ENCODE measurements at places on chromosomes 5 and 9.

- no peak for DNase-seq
These were observed 138.6 kb upstream of the RAD23B start for GRCh38 chr9:107144475-107144874.

- no peak for DNase-seq
These were observed 12.3 kb downstream of the SARDH start for GRCh38 chr9:133725886-133726285.

DNA sequence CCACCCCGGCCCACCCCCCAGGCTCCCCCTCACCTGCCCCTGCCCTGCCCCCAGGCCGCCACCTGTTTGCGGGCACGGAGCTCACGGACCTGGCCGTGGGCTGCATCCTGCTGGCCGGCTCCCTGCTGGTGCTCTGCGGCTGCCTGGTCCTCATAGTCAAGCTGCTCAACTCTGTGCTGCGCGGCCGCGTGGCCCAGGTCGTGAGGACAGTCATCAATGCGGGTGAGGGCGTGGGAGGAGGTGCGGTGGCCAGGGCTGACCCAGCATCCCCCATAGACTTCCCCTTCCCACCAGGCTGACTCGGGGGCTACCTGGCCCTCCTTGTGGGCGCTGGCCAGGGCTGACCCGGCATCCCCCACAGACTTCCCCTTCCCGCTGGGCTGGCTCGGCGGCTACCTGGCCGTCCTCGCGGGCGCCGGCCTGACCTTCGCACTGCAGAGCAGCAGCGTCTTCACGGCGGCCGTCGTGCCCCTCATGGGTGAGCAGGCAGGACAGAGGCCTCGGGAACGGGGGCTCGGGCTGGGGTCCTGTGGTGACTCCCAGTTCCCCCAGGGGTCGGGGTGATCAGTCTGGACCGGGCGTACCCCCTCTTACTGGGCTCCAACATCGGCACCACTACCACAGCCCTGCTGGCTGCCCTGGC lies 3.5 kb downstream of the SLC34A3 start:
- no peak for DNase-seq

DNA sequence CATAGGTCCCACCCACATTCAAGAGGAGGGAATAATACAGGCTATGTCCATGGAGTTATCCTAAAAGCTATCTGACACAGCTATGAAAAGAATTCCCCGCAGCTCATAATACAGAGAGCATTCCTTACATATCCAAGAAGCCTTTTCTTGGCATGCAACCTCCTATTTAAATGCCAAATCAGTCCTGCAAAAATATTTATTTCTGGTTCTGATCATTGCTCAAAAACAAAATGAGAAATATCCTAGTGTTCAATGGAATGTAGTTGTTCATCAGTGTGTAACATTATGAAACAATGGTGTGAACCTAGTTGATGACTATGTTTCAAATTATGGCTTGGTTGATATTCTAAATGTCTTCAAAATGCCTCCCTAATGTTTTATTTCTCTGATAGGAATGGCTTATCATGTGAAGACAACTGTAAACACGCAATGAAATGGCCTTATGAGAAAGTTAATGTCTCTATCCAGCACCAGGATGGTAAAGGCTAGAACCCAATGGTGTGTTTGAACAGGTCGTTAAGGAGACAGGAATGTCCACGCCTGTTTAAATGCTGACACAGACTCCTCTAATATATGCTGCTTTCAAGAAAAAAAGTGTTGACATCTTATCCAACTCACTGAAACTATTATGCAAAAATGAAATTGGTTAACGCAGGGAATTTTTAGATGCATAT lies 126.7 kb upstream of the CDH6 start:
- DNase-seq, result no peak

GRCh38 chr9:33449715-33450114 lies 2.3 kb upstream of the AQP3 start:
- no peak for DNase-seq

GRCh38 chr5:73321757-73322436 lies 126.7 kb downstream of the FOXD1 start:
- no peak for DNase-seq

DNA sequence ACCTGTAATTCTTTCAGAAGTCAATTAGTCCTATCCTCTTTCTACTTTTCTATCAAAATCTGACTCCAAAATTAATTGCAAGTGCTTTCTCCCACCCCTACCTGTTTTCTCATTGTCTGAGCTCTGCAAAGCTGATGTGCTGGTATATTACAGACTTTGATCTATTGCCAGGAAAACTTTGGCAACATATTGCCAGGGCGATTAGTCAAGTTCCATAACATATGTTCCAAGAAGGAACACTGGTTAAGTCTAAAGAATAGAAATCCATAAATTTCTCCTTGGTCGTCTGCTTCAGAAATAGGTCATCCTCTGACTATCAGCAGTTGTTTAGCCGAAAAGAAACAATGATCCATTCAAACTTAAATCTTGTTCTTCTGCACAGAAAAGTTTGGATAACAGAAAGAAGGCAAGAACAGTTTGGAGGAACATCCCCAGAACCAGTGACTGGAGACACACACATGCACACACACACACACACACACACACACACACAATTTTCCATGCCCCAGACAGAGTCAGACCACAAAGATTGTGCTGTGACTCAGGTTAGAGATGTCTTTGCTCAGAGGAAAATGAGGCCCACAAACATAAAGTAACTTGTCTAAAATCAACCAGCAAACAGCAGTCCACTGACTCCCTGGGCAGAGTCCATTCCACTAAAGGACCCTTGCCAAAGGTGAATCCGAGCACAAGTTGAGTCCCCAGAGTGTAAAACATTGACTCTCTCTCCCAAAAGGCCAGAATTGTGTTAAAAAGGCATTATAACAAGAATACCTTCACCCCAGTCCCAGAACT lies 202.1 kb downstream of the DEPDC1B start:
- no peak for DNase-seq

- no peak for DNase-seq
These were observed 13.0 kb downstream of the C1QTNF3 start for GRCh38 chr5:34030048-34030447.

DNA sequence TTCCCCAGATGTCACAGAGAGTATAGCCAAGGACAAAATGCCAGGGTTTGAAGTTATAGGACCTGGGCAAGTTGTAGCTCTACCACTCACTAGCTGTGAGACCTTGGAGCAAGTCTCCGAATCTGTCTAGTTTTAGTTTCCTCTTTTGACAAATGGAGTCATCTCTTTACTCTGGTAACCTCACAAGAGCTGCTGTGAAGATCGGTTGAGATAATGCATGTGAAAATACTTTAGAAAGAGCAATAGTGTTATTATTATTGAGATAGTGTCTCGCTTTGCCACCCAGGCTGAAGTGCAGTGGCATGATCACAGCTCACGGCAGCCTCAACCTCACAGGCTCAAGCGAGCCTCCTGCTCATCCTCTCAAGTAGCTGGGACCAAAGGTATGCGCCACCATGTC lies 117.9 kb upstream of the NR5A1 start:
- no peak for DNase-seq

- no peak for DNase-seq
These were observed 198.1 kb upstream of the WWC1 start for GRCh38 chr5:168093200-168093910.

GRCh38 chr9:27176971-27177370 lies 67.9 kb downstream of the TEK start:
- no peak for DNase-seq

DNA sequence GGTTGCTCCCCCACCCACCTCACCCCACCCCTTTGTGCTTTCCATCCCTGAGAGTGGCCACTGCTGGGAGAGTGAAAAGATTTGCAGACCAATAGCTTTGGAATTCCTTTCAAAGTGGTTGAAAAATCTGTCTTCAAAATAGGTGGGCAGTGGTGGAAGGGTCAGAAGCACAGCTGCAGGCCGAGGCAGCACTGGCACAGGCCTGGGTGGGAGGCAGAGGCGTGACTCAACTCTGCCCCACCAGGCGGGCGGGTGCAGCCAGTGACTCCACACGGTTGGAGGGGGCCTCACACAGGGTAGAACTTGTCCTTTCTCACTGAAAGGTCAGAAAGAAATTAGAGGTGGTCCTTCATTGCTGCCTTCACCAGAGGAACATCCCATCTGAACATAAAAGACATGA lies 214.9 kb upstream of the TBCA start:
- DNase-seq, result no peak

GRCh38 chr5:5822729-5823257 lies 400.3 kb downstream of the ICE1 start:
- DNase-seq, result no peak

GRCh38 chr5:54553659-54554207 lies 36.2 kb downstream of the SNX18 start:
- no peak for DNase-seq

DNA sequence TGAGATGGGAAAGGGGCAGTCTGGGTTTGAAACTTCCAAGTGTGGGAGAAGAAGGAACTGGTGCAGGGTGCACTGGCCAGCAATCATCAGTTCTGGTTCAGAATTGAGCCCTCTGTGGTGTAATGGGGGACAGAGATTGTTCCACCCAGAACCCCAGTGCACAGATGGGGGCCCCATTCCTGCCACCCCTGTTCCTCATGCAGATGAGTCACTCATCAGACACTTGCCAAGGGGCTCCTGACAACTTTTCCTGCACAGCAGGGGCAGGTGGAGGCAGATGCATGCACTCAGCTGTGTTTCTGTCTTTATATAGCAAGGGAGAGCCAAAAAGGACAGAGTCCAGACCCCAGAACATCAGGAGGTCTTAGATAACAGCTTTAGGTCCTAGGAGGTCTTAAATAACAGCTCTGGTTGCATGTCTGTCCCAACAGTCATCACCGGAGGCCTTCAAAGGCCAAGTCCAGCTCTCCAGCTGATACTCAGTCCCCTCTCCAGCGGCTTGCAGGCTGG lies 252.9 kb downstream of the HSPA4 start:
- no peak for DNase-seq

DNA sequence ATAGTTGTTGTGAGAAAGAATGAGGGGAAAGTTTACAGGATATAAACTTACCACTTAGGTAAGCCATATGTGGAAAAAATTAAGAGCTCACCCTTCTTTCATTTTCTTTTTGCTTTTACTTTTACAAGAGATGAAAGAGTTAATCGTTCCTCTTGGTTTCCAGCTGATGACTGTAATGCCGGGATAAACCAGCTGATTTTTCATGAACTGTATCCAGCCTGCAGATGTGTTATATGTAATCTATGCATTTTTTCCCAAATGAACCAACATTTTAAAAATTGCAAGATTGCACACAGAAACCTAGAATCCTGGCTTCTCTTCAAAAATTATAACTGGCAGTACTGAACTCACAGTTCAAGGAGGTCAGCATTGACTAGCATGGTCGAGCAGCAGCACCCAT lies 185.9 kb downstream of the GRIA1 start:
- DNase-seq, result no peak

DNA sequence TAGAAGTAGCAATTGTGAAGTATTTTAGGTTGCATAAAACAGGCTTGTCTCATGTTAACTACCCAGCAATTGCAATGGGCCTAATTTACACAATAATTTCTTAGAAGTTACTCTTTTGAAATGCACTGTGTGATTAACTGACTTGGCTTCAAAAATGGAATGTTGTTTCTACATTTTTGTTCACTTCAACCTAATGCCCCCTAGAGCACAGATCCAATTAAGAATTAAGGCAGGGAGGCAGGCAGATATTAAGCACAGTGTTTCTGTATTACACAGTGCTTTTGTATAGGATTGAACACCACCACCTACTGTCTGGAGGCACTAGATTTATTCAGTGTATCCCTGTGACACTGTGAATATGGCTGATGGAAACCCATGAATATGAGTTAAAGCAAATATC lies 302.1 kb downstream of the FBXL17 start:
- no peak for DNase-seq

GRCh38 chr9:105637787-105638395 lies 24.4 kb upstream of the TAL2 start:
- no peak for DNase-seq

DNA sequence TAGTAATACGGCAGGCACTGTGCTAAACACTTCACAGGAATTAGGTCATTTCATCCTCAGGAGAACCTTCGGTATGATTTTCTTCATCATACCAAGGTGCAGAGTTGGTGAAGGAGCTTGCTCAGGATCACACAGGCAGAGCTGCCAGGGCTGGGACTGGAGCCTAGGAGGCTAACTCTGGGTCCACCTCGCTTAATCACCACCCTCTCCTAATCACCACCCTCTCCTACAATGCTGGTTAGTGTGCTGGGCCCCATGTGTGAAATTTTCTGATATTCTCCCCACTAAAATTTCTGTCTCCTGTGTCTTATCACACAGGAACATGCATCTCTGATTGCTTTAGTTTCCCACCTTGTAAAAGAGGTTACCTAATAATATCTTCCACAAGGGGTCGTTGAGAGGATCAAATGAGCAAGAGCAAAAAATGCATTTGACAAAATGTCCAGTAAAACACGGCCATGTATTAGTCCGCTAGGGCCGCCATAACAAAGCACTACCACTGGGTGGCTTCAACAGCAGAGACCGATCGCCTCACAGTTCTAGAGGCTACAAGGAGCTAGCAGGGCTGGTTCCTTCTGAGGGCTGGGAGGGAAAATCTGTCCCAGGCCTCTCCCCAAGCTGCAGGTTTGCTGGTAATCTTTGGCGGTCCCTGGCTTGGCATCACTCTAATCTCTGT lies 128.2 kb upstream of the NFIB start:
- DNase-seq, result no peak

GRCh38 chr9:137682428-137683105 lies 63.8 kb downstream of the EHMT1 start:
- no peak for DNase-seq

GRCh38 chr5:50623666-50624065 lies 42.8 kb upstream of the PARP8 start:
- DNase-seq, result no peak

- no peak for DNase-seq
These were observed 275.9 kb downstream of the CRB2 start for GRCh38 chr9:123631862-123632261.

DNA sequence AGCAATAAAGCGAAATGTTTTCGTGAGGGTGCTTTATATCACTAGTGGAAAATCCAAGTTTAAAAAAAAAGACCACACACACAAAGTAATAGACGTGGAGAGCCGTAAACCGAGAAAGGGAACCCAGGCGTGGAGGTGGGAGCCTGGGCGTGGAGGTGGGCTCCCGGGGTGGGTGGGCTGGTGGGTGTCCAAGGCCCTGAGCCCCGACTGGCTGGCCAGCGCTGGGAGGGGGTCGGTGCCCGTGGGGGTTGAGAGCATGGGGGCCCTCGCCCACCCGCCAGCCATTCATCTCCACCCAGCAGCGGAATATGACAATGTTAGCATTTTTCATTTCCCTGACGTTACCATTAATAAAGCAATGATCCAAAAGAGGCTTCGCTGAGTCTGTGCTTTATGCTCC lies 135.0 kb downstream of the MVB12B start:
- no peak for DNase-seq

GRCh38 chr5:30849931-30850710 lies 343.4 kb upstream of the CDH6 start:
- no peak for DNase-seq

GRCh38 chr5:17679597-17680203 lies 45.4 kb downstream of the TAF11L14 start:
- no peak for DNase-seq

Measured in CD4-positive, alpha-beta T cell treated with Interleukin-15 for 1 hour (primary cell).